ENCODE measurements at places on chromosomes 13 and 19.
A peak's percentile ranks its signal among the peaks of the same experiment; 100 is the strongest.

DNA sequence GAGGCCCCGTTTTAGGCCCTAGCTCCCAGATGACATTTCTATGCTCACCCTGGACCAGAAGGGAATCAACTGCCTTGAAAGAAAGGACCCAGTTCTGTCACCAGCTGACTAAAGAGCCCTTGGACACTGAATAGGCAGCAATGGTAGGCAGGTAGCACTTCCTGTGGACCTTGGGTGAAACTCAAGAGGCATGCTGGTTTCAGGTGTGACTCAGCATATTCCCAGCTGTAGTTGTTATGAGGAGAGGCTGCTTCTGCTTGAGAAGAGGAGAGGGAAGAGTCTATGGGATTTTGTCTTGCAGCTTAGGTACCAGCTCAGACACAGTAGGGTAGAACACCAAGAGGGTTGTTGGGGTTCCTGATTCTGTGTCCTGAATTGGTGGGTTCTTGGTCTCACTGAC is 37.9 kb upstream of the HTR2A start:
- DNase-seq, result no peak

- DNase-seq, result peak; percentile 1
These were observed 580.6 kb downstream of the LMO7 start for GRCh38 chr13:76216729-76217128.

GRCh38 chr13:40969169-40969901 is 49.8 kb downstream of the ELF1 start:
- DNase-seq, result no peak

DNA sequence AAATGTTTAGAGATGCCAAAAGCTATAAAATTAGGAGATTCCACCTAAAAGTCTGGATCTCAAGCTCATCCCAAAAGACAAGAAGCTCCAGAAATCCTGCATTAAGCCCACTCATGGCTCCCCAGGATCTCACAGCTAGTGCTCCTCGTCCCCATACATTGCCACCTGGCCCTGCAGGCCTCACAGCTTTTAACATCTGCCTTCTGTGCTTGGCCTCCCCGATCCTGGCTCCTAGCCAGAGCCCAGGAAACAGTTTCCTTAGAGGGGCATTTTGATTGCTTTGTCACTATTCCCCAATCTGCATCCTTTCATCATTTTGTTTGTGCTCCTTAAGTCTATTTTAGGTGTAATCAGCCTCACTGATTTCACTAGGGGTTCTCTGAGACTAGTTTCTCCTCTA is 14.5 kb upstream of the DCT start:
- DNase-seq, result no peak

- DNase-seq, result no peak
These were observed 652.3 kb upstream of the ARGLU1 start for GRCh38 chr13:107220245-107220644.

DNA sequence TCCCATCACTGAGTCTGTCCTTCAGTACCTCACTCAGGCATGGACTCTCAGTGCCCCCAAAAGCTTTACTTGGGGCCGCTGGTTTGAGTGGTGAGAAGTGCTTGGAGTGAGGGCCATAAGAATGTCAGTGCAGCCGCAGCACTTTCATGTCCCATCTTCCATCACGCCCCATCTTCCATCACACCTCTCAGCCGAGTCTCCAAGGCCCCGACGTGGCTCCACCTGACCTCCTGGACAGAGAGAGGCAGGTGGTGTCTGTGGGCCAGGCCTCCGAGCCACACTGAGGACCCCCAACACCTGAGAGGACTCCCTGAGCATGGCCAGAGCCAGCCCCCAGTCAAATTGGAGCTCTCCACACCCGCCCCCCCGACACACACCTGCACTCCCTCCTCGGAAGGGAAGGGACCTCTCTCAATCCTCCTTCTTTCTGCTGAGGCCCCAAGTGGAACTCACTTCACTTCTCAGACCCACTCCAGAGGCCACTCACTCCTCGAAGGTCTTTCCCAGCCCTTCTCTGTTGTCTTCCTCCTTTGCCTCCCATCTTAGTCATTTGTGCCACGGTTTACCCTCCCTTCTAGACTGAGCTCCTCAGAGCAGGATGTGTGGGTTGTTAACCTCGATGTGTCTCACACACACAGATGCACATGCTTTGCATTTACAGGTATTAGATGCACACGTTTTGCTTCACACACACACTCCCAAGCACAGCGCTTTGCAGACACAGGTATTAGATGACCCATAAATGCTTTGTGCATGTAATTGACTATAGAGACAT is 65.7 kb upstream of the ATP12A start:
- DNase-seq, result no peak

DNA sequence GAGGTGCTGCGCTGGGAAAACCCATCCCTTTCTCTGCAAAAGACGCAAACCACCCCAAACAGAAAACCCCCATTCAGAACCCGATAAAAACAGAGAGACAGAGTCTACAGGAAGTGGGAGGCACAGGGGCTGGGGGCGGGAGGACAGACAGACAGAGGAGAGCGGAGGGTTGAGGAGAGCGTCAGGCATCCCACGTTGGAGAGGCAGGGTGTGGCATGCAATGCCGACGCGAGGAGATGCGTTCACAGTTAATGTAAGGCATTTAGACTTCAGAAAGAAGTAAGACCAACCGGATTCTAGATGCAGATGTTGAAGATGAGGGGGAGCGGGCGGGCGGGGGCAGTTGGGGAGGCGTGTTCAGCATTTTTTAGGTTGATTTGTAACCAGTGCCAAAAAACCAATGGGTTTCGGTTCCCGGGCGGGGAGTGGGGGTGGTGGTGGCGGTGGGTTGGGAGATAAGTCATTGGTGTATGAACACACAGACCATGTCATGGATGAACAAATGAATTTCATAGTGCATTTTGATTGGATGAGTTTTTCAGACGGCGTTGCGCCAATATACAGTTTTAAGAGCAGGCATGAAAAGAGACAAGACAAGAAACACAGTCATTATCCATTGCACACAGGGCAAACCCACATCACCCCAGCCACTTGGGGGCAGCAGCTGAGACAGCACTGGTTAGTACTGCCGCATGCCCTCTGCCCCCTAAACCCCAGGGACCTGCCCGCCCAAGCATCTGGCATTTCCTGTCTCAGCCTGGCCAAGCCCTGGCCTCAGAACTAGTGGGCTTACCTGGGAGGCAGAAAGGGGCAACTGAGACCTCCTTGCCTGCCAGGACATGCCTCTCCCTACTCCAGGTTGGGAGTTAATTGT is 91.3 kb downstream of the IER2 start:
- no peak for DNase-seq

- no peak for DNase-seq
These were observed 71.3 kb downstream of the RAB20 start for GRCh38 chr13:110490009-110490770.

- no peak for DNase-seq
These were observed 916.6 kb downstream of the DIAPH3 start for GRCh38 chr13:59247171-59247570.

Data from fibroblast of gingiva (primary cell).